ENCODE measurements at places on chromosomes 16 and 17. TPM values are rescaled to one million over a fixed set of nuclear protein-coding genes. Genes with fewer than 3 reads are reported as not detected.

Gene G6PC1
- total RNA-seq, result 0.19 TPM

DNA sequence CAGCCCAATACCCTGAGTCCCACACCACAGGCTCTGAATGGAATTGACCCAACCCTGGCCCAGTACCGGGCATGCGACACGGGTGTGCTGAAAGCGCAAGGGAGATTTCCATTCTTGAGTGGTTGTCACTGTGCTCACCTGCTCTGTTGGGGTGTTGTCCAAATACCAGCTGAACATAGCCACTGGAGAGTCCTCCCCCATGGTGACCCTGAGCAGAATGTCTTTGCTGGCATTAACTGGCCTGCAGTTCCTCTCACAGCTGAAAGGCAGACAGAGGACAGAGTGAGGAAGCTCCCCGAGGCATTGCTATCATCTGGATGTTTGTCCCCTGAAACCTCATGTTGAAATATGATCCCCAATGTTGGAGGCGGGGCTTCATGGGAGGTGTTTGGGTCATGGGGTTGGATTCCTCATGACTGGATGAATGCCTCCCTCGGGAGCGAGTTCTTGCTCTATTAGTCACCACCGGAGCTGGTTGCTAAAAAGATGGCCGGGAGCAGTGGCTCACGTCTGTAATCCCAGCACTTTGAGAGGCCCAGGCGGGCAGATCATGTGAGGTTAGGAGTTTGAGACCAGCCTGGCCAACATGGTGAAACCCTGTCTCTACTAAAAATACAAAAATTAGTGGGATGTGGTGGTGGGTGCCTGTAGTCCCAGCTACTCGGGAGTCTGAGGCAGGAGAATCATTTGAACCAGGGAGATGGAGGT lies 57.3 kb upstream of the BCO1 start:
- H3K36me3 ChIP-seq, result no peaks in the 10 kb centered on the region
- no peak for DNase-seq
- no peak overlapping the region for H3K27ac ChIP-seq
- H3K4me3 ChIP-seq, result no peak overlapping the region

GRCh38 chr17:3582915-3583314 lies 25.3 kb upstream of the TRPV3 start:
- H3K27me3 ChIP-seq, result no peaks in the 10 kb centered on the region
- H3K4me1 ChIP-seq, result no peaks in the 10 kb centered on the region
- no peak for DNase-seq
- peaks cover 15% of the 10 kb centered on the region for H3K36me3 ChIP-seq
- H3K27ac ChIP-seq, result no peak overlapping the region

GRCh38 chr17:8707332-8708024 lies 37.2 kb downstream of the CCDC42 start:
- no peaks in the 10 kb centered on the region for H3K36me3 ChIP-seq
- H3K4me1 ChIP-seq, result no peaks in the 10 kb centered on the region
- DNase-seq, result no peak
- peaks cover 24% of the 10 kb centered on the region for H3K27me3 ChIP-seq
- no peak overlapping the region for H3K27ac ChIP-seq
- H3K4me3 ChIP-seq, result no peak overlapping the region

GRCh38 chr16:56460101-56460500 lies 8.7 kb downstream of the OGFOD1 start:
- no peak overlapping the region for H3K27ac ChIP-seq
- peaks cover 6% of the 10 kb centered on the region for H3K36me3 ChIP-seq
- H3K4me3 ChIP-seq, result no peak overlapping the region
- H3K4me1 ChIP-seq, result no peaks in the 10 kb centered on the region
- no peaks in the 10 kb centered on the region for H3K27me3 ChIP-seq

Gene TERB1
- 0.10 TPM for total RNA-seq

Gene SLC47A1
- total RNA-seq, result 0.26 TPM

DNA sequence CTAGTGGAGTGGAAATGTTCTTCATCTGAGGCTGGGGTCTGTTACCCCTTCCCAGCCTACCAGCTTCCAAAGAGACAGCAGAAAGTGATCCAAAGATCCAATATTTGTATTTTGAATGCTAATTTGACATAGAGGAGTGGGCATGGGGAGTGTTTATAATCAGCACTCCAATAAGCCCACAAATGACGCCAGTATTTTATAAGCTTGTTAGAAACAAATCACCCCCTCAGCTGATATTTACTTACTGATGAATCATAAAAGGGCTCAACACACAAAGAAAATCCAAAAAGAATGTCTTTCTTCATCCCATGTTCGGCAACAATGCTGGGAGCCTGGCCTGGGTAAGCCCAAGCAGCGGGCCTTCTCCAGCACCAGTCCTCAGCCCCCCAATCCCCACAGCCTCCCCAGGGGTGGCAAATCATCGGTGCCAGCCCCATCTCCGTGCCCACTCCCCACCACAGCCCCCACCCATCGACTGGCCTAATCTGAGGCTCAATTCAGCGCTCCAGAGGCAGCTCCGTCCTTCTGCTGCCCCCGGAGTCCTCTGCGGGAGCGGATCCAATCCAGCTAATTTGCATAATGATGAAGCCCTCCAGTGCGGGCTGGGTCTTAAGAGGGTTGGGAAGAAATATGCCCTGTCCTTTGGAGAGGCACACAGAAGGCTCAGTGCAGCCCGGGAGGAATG lies 169.5 kb downstream of the C16orf78 start:
- no peaks in the 10 kb centered on the region for H3K4me1 ChIP-seq
- H3K4me3 ChIP-seq, result no peak overlapping the region
- peaks cover 10% of the 10 kb centered on the region for H3K27me3 ChIP-seq
- DNase-seq, result no peak

Gene C17orf78
- not detected for total RNA-seq

Gene EVI2A
- 53.3 TPM for total RNA-seq

DNA sequence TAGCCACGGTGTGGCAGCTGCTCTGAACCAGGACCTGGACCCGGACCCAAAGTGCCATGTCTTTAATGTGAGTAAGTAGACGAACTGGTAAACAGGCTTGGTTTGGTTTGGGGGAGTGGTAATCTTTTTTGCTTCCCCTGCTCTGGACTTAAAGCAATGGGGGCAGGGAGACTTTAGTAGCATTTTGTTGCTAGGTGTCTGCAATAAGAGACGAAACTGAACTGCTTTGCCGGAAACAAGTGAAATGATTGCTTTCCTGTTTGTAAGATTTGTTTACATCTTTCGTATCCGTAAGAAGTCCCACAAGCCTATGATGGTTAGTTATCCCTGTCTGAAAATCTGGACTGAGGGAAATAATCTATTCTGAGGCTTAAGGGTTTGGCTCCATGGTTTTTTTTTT lies 21.5 kb downstream of the PRCD start:
- DNase-seq, result no peak
- H3K27me3 ChIP-seq, result no peaks in the 10 kb centered on the region
- peak overlapping the region; percentile 72 for H3K27ac ChIP-seq
- H3K36me3 ChIP-seq, result peaks cover 30% of the 10 kb centered on the region
- H3K4me3 ChIP-seq, result no peak overlapping the region

Gene ABCC12
- not detected for total RNA-seq

DNA sequence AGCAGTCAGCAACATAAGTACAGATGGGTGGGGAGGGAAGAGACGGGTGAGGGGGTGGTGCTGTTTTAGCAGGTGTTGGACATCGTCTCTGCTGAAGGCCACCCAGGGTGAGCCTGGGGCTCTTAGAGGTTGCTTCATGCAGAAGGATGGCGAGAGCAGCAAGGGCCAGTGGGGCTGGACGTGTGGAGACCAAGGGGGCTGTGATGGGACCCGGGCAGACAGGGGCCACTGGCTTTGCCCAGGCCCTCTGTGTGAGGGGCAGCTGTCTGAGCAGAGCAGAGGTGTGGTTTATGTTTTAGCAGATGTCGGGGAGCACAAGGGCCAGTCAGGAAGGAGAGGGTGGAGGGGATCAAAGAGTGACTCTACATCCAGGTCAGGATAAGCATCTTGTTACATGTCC lies 4.8 kb downstream of the NARF start:
- H3K27ac ChIP-seq, result no peak overlapping the region
- H3K4me3 ChIP-seq, result no peak overlapping the region
- no peaks in the 10 kb centered on the region for H3K27me3 ChIP-seq
- H3K36me3 ChIP-seq, result peaks cover 17% of the 10 kb centered on the region
- H3K4me1 ChIP-seq, result peaks cover 28% of the 10 kb centered on the region

DNA sequence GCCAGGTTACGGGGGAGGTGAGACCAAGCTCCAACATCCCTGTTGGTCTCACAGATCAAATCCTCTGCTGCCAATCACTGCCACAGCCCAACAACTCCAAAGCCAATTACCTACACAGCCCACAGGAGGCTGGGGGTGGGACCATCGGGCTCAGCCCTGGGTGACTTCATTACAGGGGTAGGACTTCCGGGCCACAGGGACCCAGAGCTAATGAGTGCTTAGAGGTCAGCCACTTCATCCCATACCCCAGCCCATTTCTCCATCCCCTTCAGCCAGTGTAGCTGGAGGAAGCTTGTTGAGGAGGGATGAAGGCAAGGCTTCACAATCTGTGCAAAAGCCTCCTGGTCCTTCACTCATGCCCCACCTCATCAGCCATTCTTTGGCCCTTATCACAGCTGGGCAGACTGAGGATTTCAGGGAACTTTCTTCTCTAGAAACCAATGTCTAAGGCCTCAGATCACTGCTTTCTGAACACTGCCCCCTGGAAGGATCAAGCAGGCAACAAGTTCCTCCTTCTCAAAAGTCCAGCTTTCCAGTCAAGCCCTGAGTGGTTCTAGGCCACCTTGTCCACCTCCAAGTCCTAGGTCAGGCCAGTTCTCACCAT lies 5.8 kb downstream of the FOXN1 start:
- no peaks in the 10 kb centered on the region for H3K36me3 ChIP-seq
- H3K4me3 ChIP-seq, result no peak overlapping the region
- no peak for DNase-seq
- H3K27ac ChIP-seq, result no peak overlapping the region
- no peaks in the 10 kb centered on the region for H3K27me3 ChIP-seq

GRCh38 chr16:85347213-85347591 lies 234.9 kb upstream of the CIBAR2 start:
- no peaks in the 10 kb centered on the region for H3K27me3 ChIP-seq
- H3K4me1 ChIP-seq, result no peaks in the 10 kb centered on the region
- DNase-seq, result no peak
- H3K36me3 ChIP-seq, result no peaks in the 10 kb centered on the region

Gene ASB16
- total RNA-seq, result not detected

DNA sequence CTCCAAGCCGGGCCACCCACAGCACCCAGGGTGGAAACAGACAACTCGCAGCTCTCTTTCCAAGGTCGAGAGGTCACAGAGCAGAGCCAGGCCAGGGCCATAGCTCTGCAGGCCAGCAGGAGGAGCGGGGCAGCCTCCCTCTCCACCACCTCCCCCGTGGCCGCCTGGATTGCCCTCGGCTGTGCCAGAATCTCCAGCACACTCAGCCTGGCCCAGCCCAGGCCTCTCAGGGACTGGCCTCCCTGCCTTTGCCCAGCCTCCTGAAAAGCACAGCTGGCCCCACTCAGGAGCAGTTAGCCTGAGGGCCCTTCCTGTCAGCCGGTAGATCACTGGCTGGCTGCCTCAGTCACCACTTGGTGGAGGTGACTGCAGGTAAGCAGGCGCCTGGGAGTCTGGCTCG lies 85.8 kb upstream of the SEC14L1 start:
- no peak for DNase-seq
- H3K4me3 ChIP-seq, result no peak overlapping the region
- H3K27me3 ChIP-seq, result no peaks in the 10 kb centered on the region
- H3K36me3 ChIP-seq, result no peaks in the 10 kb centered on the region
- no peak overlapping the region for H3K27ac ChIP-seq

- no peaks in the 10 kb centered on the region for H3K27me3 ChIP-seq
- peaks cover 10% of the 10 kb centered on the region for H3K36me3 ChIP-seq
- peak; percentile 66 for DNase-seq
- H3K4me3 ChIP-seq, result peak within 1 kb of the TSS; percentile 57
Measured at GRCh38 chr17:58328195-58329034, at the start of gene TSPOAP1. Gene TSPOAP1, minus strand, starts transcription at chr17:58328795. Its CDS starts 875 bp downstream, at chr17:58327920.

Gene AATK
- total RNA-seq, result 0.63 TPM

Gene PYY
- not detected for total RNA-seq

DNA sequence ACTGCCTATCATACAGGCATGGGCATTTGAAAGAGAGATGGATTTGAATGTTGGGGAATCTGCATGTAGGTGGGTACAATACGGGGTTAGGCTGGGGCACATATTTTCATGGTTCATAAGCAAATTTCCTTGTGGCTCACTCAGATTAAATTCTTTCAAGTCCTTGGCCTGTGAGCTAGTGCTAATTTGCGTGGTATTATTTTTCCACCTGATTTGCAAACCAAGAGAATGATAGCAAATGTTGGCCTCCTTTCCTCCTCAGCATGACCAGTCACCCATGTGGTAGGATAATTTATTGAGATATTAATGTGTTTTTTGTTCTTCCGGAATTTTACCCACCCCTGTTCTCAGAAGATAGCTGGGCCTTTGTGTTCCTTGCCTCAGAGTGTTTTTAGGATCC lies 22.9 kb downstream of the FAM20A start:
- H3K27me3 ChIP-seq, result peaks cover 3% of the 10 kb centered on the region
- no peak overlapping the region for H3K4me3 ChIP-seq

Gene MLYCD
- total RNA-seq, result 8.3 TPM

- H3K36me3 ChIP-seq, result no peaks in the 10 kb centered on the region
- no peak for DNase-seq
- H3K27me3 ChIP-seq, result peaks cover 26% of the 10 kb centered on the region
- no peak overlapping the region for H3K4me3 ChIP-seq
Measured at GRCh38 chr17:917391-917811, 62.2 kb downstream of the NXN start.

- DNase-seq, result peak; percentile 41
- peaks cover 13% of the 10 kb centered on the region for H3K4me1 ChIP-seq
- H3K27ac ChIP-seq, result peak overlapping the region; percentile 37
- H3K27me3 ChIP-seq, result no peaks in the 10 kb centered on the region
Measured at GRCh38 chr16:69188236-69188549, 1.2 kb downstream of the SNTB2 start.

DNA sequence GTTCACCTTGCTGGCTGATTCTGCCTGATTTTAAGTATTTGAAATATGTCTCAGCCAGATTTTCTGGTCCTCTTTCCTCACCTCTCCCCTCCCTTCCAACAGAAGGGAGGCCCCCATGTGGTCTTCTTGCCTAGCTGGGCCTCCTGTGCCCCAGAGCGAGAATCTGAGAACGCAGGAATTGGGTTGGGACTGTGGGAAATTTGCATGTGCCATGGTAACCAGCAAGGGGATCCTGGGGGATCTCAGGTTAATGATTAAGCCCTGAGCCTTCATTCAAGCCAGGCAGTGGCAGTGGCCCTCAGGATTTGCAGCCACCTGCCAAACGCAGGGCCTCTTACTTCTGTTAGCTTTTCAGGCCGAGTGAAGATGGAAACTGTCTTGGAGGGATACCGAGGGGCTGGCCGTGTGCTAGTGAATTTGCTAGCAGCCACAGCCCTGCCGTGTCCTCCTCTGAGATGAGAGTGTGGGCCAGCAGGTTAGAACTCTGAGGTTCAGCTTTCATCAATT lies 40.2 kb downstream of the KSR1 start:
- H3K36me3 ChIP-seq, result peaks cover 3% of the 10 kb centered on the region
- DNase-seq, result no peak
- H3K27ac ChIP-seq, result no peak overlapping the region
- no peaks in the 10 kb centered on the region for H3K4me1 ChIP-seq
- no peak overlapping the region for H3K4me3 ChIP-seq
- H3K27me3 ChIP-seq, result no peaks in the 10 kb centered on the region
